ENCODE measurements at places on chromosomes 11 and 22.

- DNase-seq, result no peak
Measured at GRCh38 chr22:42773167-42773566, 52.5 kb upstream of the A4GALT start.

GRCh38 chr22:36610056-36610455 is 81.1 kb upstream of the EIF3D start:
- DNase-seq, result peak; percentile 47

DNA sequence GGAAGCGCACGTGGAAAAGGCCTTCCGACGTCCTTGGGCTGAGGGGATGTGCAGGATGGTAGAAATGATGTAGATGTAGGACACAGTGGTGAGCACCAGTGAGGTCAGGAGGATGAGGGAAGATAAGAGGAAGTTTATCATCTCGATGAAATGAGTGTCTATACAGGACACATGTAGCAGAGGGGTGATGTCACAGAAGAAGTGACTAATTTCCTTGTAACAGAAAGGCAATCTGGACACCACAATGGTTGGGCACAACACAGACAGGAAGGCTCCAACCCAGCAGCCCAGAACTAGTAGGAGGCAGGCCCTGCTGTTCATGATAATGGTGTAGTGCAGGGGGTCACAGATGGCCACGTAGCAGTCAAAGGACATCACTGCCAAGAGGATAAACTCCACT is 35.0 kb upstream of the OR6M1 start:
- no peak for DNase-seq

- DNase-seq, result peak; percentile 86
Measured at GRCh38 chr22:19986410-19987341, 29.9 kb downstream of the ARVCF start.

DNA sequence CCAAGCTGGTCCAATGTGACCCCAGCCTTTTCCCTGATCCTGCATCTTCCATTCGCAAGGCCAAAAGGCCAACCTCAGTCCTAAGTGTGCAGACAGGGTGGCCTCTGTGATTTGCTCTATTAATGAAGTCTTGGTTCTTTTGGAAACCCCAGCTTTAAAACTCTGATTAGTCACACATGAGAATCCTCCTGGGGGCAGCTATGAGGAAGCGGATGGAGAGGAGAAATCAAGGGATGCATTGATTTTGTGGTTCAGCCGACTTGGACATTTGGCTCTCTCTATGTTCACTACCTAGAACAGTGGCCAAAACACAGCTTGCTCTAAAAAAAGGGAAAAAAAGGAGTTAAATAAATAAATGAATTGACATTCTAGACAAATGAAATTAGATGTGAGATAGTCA is 98.6 kb upstream of the USP47 start:
- no peak for DNase-seq

DNA sequence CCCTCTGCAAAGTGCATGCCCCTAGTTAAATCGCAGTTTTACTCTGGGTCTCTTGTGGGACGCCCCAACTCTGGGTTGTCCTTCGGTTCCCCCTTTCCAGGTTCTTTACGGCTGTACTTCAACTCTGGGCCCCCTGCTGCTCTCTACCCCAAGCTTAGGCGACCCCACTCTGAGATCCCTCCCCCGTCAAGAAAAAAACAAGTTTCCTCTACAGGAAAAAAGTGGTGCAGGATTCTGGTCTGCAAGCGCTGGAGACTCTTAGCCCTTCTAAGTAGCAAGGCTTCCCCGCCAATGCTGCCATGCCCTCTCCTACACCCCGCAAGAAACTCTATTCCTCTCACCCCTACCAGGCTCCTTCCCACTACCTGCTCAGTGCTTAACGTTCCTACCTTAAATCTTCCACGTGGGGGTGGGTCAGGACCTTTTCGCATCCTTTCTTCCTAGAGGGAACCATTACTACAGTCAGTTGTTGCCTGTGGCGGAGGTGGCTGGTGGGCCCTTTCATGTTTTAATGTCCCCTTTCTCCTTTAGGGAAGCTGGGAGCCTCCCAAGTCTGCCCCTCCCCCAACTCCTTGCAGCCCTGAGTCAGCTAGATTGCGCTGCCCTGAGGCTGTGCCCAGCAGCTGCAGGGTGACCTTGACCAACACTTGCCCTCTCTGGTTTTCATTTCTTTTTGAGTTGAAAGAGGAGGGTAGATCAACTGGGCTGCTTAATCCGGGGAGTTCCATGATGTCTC is 1.4 kb downstream of the NEFH start:
- peak; percentile 92 for DNase-seq

Data from GM23338 (cell line).